ENCODE measurements at places on chromosomes 7 and 10.
A peak's percentile ranks its signal among the peaks of the same experiment; 100 is the strongest.

DNA sequence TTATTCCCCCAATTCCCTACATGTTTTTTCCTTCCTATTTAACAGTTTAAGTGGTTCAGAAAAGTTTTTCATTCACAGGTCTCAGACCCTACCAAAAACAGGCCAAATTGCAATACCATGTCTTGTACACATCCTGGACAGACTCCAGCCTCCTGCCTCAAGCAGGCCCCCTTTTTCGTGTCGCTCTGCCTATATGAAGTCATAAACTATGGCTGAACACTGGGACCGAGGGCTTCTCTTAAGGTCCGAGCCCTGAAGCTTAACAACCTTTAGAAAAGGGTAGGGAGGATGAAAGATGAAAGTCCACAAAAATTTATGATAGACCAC is 1.4 kb downstream of the FBXW4 start:
- DNase-seq, result peak; percentile 70

- DNase-seq, result no peak
Observed at GRCh38 chr7:117673367-117673766, 193.5 kb downstream of the CFTR start.

DNA sequence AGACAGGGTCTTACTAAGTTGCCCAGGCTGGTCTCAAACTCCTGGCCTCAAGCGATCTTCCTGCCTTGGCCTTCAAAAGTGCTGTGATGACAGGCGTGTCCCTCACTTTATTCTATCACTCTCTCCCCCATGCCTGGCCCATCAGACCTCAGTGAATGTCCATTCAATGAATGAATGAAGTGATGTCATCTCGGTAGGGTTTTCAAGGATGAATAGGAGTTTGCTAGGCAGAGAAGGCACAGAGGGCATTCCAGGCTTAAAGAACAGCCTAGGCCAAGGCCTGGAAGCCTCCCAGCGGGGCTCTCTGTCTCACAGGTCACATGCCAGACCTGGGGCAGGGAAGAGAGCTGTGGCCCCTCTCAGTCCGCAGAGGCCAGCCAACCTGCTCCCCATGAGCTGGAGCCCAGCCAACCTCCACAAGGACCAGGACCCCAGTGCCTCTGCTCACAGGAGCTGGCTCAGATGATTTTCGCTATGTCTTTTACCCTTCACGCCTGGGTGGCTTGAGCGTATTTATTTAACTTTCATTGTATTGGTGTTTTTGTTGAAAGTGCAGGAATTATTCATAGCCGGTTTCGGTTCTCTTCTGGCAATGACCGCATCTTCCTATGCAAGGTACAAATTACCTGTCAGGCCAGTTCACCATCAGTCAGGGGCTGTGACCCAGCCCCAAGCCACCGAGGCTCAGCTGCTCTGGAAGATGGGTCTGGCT is 11.8 kb upstream of the TNRC18 start:
- no peak for DNase-seq

DNA sequence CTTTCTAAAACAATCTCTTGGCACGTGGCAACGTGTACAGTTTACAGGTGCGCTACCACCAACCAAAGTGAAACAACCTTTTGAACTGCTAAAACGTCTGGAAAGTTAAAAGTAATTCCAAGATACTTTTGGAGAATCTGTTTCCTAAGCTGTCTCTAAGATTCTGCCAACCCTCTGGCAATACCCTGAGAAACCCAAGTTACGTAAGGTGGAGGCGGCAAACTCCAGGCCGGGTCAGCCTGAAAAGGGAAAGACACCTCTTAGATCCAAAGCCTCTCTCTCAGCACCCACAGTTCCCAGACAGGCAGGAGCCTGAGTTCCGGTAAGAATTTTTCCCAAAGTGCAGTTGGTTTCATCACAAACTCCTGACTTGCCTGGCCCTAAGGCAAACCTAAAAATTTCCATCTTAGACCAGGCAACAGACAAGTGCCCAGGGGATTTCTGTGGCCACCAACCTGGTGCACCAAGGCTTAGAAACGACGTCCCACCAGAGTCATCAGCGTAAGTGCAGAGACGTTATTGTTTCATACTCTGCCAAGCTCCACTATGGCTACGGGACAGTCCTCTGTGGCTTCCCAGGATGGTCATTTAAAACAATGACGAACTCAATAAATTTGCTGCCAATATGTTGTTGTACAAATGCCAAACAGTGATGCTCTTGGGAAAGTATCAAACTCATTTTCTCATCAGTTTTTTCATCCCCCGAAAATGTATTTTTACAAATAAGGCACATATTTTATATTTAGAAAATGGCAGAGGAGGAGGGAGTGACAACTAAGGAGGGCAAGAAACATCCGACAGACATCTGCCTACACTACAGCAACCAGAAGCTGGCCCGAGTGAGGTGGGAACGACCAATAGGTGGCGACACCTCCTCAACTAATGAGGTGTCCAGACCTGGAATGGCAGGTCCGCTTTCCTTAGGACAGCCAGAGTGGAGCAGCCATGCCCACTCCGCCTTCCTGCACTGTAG is 205.8 kb upstream of the FRMD4A start:
- peak; percentile 85 for DNase-seq

GRCh38 chr7:151251328-151251688 is 2.8 kb upstream of the SMARCD3 start:
- DNase-seq, result peak; percentile 33

DNA sequence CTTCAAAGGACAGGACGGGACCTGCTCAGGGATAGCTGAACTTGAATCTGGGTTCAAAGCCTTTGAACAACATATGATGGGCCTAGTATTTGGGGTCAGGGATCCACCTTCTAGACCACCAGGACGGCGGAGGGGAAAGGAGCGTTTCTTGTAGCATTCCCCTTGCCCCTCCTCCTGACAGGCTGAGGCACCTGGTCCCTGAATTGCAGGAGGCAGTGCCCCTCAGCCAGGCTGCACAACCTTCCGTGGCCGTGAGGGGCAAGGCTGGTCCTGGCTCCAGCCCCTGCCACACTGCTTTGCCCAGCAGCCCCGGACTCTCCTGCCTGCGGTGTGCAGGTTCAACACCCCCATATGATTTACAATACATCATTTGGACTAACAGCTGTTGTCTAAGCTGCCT is 58.1 kb downstream of the INSIG1 start:
- no peak for DNase-seq

DNA sequence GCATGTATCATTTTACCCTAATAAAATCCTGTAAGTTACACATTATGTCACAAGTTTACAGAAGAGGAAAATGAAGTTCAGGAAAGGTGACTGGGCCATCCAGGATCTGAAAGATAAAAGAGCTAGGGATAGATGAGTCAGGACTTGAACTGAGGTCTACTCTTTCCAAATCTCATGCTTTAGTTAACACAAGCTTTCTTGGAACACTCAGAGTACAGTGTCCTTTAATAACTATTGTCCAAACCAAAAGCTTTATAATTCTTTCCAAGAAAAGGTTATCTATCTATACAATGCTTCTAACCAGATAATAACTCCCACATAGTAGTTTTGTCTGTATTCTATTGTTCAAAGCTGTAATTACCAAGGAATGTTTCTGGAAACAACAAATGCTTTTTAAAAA is 164.6 kb downstream of the LRRN3 start:
- peak; percentile 6 for DNase-seq

GRCh38 chr10:31087851-31088250 is 56.2 kb upstream of the ZNF438 start:
- no peak for DNase-seq

- no peak for DNase-seq
Observed at GRCh38 chr7:82821037-82821436, 341.6 kb downstream of the PCLO start.

All from cardiac fibroblast (primary cell).